ENCODE measurements at places on chromosomes 5 and 9.

GRCh38 chr9:137021979-137022661, 5.9 kb downstream of the ABCA2 start:
- DNase-seq = peak; percentile 92

GRCh38 chr5:135543001-135543484, 7.3 kb upstream of the NEUROG1 start:
- DNase-seq = no peak

- DNase-seq = no peak
Measured at GRCh38 chr9:93090091-93090655, 5.8 kb upstream of the CARD19 start.

DNA sequence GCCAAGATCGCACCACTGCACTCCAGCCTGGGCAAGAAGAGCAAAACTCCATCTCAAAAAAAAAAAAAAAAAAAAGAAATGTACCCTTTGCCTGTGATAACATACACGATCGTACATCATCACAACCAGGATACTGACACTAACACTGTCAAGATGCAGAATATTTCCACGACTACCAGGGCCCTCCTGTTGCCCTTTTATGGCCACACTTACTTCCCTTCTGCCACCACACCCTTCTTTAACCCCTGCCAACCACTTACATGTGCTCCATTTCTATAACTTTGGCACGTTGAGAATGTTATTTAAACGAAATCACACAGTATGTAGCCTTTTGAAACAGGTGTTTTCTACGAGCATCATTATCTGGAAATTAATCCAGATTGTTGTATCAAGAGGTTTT, 69.0 kb upstream of the OTULINL start:
- DNase-seq = no peak

DNA sequence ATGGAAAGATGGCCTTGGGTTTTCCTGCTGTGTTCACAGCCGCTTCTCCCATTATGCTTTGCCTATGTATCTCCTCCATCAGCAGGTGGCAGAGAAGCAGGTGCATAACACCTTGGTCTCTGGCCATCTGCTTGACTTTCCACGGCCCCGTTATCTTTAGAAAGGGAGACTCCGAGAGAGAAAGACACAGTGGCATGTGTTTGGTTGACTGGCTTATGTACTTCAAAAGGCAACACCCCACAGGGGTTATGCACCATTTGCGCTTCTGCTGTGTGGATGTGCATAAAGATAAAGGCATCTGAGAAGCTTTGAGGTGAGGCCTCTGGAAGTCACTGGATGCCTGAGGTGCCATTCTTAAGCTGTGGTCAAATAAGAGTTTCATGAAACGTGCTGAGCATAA, 138.4 kb downstream of the EGFLAM start:
- no peak for DNase-seq

DNA sequence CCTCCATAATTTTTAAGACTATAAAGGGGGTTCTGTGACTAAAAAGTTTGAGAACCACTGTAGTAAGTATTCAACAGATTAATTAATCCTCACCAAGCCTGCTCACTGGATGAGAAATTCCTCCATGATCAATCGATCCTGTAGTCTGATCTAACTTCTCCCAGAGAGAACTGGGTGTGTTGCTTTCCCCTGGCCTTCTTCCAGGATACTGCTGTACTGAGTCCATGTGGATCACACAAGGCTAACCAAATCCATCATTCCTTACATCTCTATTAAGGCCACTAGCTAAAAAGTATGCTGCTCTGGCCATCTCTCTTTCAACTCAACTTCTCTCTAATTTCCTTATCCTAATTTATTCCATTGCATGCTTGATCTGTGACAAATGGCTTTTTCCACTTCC, 280.2 kb upstream of the PCSK5 start:
- DNase-seq = no peak

- DNase-seq = no peak
Measured at GRCh38 chr5:2039180-2039531, 156.4 kb upstream of the IRX4 start.

- no peak for DNase-seq
Measured at GRCh38 chr5:88778736-88779135, 104.2 kb downstream of the MEF2C start.

- DNase-seq = peak; percentile 59
Measured at GRCh38 chr5:132841305-132841704, 10.9 kb upstream of the SHROOM1 start.

- no peak for DNase-seq
Measured at GRCh38 chr5:133531178-133531577, 81.2 kb downstream of the FSTL4 start.

DNA sequence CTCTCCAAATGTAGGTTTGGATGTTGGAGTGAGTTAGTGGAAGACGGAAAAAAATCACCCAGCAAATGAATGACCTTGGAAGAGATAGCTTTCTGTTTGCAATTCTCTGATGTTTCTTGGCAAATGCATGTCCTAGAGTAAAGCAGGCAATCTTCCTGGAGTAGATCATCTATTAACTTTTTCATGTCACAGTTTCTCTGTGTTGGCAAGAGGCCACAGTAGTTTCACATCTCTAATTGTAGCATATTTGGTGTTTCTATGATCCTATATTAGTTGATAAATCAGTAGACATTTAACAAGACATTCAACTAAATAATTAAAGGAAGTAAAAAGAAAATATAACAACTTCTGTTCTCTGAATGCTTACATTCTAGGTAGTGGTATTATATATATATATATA, 138.2 kb upstream of the MINAR2 start:
- DNase-seq = no peak

- DNase-seq = no peak
Measured at GRCh38 chr9:40927851-40928802, 200.4 kb downstream of the FOXD4L6 start.

GRCh38 chr9:88916894-88917293, 74.4 kb upstream of the S1PR3 start:
- no peak for DNase-seq

DNA sequence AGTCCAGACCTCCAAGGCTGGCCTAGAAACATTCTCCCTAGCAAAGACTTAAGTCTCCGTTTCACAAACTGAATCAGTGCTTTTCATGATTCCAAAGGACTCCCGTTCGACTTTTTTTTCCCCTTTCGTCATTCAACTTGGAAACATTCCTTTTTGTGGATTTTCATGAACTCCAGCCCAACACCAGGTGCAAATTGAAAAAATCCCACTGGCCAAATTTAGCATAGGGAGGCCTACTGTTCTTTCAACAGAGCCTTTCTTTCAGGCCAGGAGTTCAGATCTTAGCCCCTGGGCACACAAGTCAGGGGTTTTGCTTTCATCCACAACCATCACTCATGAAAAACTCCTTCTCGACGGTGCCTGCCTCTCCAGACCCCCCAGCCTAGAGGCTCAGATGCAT, 285.3 kb downstream of the PIK3R1 start:
- no peak for DNase-seq

DNA sequence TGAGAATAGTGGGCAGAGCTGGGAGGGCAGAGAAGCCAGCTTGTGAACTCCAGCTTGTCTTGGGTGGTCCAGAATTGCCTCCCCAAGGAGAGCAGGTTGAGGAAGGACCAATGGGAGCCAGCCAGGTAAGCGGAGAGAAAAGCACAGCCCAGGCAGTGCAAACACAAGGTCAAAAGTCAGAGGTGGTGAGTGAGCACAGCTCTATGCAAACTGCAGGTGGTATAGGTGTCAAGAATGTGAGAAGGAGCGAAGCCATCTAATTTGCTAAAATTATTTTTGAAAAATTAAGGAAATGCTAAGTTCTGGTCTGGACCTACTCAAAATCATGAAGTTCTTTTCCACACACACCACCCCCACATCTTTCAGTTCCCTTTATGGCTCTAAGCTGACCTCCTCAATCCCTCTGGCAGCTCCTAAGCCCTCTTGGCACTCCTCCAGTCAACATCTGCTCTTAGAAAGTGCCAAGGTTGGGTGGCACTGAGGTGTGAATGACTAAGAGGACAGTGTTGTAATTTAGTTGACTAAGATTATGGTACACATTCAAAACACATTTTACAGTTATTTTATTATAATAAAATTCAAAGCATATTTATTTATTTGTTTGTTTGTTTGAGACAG, 6.6 kb upstream of the OTULINL start:
- DNase-seq = no peak

GRCh38 chr5:150258130-150258529, 31.4 kb downstream of the CAMK2A start:
- no peak for DNase-seq

DNA sequence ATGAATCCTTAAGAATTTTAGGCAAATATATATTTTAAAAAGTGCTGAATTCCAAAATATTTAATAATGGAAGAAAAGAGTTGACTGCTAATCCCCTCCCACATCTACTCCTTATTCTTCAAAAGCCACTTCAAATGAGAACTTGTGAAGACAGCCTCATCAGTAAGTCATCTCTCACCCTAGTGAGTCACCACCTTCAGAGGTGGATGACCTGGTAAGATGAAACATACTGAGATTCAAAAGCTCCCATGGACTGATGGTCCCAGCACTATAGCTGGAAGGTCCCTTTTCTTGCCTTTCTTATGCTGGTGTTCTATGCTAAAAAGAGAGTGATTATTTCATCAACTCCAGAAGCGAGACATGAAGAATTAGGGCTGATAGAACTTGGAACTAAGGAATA, 37.8 kb upstream of the SPDL1 start:
- DNase-seq = peak; percentile 56

- no peak for DNase-seq
Measured at GRCh38 chr5:134037160-134037559, 32.4 kb upstream of the VDAC1 start.

- DNase-seq = peak; percentile 88
Measured at GRCh38 chr5:72842816-72843215, 26.4 kb downstream of the TNPO1 start.

GRCh38 chr9:83401328-83401900, 136.8 kb downstream of the FRMD3 start:
- no peak for DNase-seq

DNA sequence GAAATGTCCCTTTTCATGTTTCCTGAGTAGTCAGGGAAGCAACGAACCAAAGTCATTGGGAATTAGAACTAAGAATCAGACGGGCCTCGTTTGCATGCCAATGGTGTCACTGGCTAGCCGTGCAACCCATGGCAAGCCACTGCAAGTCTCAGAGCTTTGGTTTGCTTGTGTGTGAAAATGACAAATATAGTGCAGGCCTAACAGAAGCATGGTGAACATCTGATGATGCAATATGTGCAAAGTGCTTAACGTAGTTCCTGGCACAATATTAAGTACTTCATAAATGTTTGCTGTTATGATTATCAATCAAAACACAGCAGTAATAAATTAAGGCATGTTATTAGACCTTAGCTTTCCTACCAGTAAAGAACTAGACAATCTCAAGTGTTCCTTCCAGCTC, 118.0 kb upstream of the TRIM32 start:
- no peak for DNase-seq

- DNase-seq = no peak
Measured at GRCh38 chr5:40106847-40107246, 572.9 kb upstream of the PTGER4 start.

DNA sequence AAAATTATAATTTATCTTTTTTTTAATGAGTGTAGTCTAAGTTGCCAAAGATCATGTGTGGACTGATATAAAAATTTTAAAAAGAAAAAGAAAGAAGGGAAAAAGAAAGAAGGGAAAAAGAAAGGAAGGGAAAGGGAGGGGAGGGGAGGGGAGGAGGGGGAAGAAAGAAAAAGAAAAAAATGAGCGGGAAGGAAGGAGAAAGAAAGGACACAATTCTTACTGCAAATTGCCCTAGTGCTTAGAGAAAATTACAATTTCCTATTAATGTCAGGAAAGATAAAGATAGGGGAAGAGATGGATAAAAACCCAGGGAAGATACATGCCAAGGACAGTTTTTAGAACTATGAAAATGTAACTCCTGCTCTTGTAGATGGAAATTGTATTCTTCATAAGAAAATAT, 789.7 kb upstream of the GRAMD2B start:
- DNase-seq = no peak

GRCh38 chr5:101585366-101585765, 682.3 kb upstream of the ST8SIA4 start:
- DNase-seq = no peak

GRCh38 chr9:112187404-112187803, 12.3 kb upstream of the SUSD1 start:
- DNase-seq = no peak

GRCh38 chr5:78526049-78526525, 122.5 kb downstream of the LHFPL2 start:
- peak; percentile 89 for DNase-seq

- no peak for DNase-seq
Measured at GRCh38 chr5:173563246-173563645, 53.2 kb downstream of the BOD1 start.

GRCh38 chr5:10460252-10460906, 18.7 kb downstream of the ROPN1L start:
- DNase-seq = no peak

DNA sequence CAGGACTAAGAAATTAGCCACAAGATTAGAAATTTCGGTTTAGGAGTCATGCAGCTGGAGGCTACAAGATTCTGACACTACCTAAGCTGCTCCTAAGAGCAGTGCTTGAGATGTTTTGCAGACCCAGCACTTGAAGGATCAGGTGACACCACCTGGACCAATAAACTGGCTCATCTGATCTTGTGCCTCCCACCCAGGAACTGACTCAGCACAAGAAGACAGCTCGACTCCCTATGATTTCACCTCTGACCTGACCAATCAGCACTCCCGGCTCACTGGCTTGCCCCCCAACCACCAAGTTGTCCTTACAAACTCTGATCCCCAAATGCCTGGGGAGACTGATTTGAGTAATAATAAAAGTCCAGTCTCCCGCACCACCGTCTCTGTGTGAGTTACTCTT, 170.4 kb downstream of the TTC39B start:
- DNase-seq = peak; percentile 28

GRCh38 chr5:34486160-34486848, 169.8 kb upstream of the RAI14 start:
- peak; percentile 91 for DNase-seq

- no peak for DNase-seq
Measured at GRCh38 chr5:73317523-73317922, 131.1 kb downstream of the FOXD1 start.

- no peak for DNase-seq
Measured at GRCh38 chr5:142095651-142096330, 12.8 kb upstream of the NDFIP1 start.

DNA sequence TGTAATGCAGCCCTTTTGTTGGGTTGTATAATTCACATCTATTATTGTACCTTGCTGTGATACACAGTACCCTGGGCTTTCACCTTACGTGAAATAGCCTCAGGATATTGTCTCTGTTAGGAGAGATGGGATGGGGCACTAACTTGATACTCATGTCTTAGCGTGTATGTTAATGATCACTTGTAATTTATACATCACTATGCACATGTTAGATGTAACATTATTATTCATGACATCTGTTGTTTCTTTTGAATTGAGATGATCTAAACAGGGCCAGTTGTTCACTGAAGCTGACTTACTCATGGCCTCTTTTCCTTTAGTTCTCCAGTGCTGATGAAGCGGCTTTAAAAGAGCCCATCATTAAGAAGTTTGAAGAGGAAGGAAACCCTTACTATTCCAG, 65.2 kb downstream of the MCCC2 start:
- DNase-seq = no peak

- DNase-seq = no peak
Measured at GRCh38 chr5:88203981-88204750, 64.5 kb downstream of the TMEM161B start.

DNA sequence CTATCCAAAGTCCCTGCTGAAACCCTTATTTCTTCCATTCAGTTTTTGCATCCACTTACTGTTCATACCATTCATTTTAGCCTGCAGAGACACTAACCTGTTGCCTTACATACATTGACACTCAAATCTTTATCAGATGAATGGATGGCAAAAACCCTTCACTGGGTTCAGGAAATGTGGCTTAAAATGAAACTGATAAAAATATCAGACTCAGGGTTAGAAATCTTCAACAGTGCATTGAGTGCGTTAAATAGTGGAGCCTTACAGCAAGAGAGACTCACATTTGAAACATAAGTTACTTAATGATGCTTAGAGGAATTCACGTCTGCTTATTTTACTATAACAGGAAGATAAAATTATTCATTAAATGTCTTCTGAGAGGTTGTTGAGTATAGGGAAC, 28.0 kb upstream of the BNC2 start:
- DNase-seq = no peak
